ENCODE measurements at places on chromosomes 16 and 17.

DNA sequence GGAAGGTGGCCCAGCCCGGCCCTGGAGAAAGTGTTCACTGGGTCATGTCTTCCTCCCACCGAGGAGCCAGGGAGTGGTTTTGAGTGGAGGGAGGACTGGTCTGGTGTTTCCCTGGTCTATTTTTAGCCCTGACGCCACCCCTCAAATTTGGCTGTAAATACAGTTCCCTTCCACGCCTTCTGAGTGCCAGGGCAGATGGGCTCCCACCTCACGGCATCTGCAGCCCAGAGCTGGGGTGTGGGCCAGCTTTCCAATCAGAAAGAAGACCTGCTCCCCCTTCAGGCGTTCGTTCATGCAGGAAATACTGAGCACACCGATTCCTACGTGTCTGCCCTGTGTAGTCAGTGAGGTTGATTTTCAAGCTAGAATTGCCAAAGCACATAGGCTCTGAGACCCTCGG, 53.7 kb downstream of the SNX20 start:
- no peak for DNase-seq

DNA sequence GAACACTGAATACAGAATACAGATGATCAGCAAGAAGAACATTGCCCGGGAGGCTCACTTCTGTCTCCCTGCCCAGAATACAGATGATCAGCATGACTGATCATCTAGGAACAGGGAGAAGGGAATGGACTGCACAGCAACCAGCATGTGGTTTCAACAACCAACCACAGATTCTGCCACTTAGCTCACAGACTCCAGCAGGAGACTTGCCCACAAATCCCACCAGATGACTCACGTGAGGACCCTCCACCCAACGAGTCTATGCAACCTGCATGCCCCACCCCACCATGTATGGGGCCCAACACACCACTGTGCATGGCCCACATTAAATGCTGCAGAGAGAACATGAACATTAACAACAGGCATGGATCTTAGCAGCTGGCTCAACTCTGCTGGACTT, 36.1 kb upstream of the ALOX12 start:
- DNase-seq = no peak

- DNase-seq = no peak
Measured at GRCh38 chr17:37118366-37119137, 169.8 kb downstream of the AATF start.

DNA sequence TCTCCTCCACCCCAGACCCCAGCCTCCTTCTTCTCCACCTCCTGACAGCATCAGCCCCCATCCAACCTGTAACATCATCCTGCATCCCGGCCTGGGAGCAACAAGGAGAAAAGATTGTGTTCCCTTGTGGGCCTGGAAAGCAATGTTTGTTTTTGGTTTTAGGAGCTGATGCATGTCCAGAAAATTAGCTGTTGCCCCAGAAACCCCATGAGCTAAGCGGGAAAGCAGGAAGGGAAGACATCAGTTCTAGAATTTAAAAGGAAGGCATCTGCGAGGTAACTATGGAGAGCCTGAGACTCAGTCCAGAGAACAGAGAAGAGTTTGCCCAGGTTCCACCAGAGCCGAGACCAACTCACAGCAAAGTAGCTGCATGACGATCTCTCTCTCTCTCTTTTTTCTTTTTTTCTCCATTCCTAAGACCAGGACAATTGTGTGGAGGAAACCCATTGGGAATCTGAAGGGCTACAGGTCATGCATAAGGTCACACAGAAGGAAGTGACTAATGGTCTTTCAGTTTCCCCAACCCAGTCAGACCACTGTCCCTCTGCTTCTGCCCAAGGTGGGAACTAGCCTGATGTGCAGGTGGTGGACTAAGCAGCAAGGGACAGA, 124.4 kb downstream of the SLC39A11 start:
- no peak for DNase-seq

DNA sequence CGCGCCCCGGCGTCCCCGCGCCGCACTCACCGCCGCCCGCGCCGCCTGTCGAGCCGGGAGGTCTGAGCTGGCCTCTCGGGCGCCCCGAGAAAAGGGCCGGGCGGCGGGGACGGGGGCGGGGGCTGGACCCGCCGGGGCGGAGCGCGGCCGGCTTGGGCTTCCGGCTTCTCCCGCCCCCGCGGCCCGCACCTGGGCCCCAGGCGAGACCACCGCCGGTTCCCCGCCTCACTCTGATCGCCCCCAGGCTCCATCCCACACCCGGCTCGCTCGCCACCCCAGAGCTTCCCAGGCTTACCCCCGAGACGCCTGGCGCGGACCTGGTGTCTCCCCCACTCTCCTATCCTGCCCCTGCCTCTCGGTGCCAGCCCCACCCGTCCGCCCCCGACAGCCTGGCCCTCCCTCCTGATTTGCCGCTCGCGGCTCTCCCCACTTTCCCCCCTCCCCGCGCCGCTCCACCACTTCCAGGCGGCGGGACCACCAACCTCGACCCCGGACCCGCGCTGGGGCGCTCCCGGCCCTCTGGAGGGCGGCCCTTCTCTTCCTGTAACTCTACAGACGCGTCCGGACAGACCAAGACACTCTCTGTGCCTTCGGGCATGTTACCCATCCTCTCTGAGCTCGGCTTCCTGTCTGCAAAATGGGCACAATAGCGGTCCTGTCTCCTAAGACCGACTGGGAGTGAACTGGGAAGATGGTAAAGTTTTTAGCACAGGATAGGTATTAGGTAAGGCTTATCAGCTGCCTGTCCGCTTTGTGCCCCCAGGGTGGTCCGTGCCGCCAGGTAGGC, at the start of gene LITAF:
Gene LITAF (minus strand): TSS at position 64 of the 787 bp plus-strand sequence. CDS start 30,189 bp downstream, outside the sequence.
- DNase-seq = peak; percentile 9

- DNase-seq = no peak
Measured at GRCh38 chr17:11204991-11205390, 36.0 kb upstream of the SHISA6 start.

DNA sequence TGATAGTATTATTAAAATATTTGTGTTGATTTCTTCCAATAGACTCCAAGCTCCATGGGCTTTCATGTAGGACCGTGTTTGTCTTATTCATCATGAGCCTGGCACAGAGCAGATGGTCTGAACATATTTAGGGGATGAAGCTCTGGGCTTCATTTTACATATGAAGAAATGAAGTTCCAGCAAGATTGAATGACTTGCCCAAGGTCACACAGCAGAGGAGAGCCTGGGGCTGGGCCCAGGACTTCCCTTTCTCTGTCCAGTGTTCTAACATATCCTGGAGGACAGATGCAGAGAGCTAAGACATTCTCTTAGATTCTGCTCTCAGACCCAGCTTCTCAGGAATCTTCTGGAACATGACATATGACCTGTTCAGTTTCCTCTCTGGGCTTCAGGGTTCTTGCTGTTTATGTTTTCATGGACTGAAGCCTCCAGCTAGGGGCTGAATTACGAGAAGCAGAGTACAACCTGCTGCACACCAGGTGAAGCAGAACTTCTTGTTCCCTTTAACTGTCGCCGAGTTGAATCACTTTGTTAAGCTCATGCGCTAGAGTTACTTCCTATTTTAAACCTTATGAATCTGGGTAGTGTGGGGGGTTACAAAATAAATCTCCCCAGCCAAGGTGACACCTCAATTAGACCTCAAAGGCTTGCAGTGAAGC, 53.6 kb downstream of the GPRC5B start:
- no peak for DNase-seq

DNA sequence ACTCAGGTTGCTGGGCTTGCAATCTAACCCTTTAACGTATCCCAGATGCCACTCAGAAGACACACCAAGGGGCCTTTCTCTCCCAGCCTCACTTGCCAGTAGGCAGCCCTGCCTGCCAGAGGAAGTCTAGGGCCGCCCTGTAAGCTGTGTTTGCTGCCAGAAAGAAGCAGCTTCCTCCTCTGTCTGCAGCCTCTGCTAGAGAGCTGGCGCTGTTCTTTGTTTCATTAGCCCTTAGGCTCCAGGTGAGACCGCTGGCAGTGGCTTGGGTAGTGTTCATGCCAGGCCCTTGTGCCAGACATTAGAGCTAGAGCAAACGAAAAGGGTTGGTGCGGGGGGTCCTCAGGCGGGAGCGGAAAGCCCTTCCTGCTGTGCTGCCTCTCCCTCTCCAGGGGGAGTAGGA, 8.9 kb downstream of the CTRL start:
- DNase-seq = no peak

DNA sequence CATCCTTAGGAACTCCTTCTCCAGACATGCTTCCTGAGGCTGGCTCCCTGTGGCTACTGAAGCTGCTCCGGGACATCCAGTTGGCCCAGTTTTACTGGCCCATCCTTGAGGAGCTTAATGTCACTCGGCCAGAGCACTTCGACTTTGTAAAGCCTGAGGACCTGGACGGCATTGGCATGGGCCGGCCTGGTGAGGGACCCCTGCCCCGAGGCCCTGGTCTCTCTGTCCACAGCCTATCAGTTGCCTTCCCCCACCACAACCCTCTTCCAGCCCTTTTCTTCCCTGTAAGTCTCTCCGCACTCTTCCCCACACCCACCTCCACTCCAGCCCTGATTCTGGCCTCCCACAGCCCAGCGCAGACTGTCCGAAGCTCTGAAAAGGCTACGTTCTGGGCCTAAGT, 2.0 kb downstream of the TNK1 start:
- DNase-seq = no peak

Measured in HS-27A (cell line).